Activated T-cell treated with anti-CD3 and anti-CD28 coated beads, Interleukin-2, amount 50 U/mL, for 72 hours (primary cell): ENCODE measurements at places on chromosomes 3 and 15.

GRCh38 chr3:157776861-157777260 is 273.6 kb upstream of the VEPH1 start:
- H3K4me3 ChIP-seq = no peak overlapping the region
- DNase-seq = no peak
- no peaks in the 10 kb centered on the region for H3K27me3 ChIP-seq
- no peaks in the 10 kb centered on the region for H3K4me1 ChIP-seq

DNA sequence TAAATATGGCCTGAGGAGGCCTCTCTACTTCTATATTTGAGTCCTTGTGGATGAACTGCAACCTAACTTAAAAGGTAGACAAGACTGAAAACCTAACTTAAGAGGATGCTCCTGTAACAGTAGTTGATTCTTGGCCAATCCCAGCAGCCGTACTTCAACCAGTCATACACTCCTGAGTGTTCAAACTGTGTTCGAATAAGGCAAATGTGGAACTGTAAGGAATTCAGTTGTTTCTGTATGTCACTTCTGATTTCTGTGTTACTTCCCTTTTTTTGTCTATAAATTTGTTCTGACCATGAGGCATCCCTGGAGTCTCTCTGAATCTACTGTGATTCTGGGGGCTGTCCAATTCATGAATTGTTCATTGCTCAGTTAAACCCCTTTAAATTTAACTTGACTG is 20.5 kb downstream of the GALK2 start:
- H3K4me3 ChIP-seq = no peak overlapping the region
- DNase-seq = no peak
- H3K4me1 ChIP-seq = peaks cover 7% of the 10 kb centered on the region

DNA sequence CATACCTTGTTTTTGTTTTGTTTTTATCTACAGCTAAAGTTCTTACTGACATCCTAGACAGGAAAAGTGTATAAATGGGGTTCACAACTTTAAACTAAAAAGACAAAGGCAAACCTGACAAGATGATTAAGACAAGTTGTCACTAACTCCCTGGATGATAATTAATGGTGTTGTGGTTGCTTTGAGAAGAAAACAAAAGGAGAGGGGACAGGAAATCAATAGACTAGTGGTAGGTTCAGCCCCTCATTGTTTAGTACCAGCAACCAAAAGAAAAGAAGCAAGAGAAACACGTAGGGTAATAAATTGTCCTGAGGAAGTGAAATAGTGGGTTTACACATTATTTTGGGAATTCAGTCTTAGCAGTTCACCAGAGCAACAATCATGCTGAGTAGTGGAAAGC is 78.8 kb downstream of the BFSP2 start:
- no peak for DNase-seq
- no peak overlapping the region for H3K4me3 ChIP-seq
- H3K27me3 ChIP-seq = no peaks in the 10 kb centered on the region
- no peak overlapping the region for H3K27ac ChIP-seq
- peaks cover 61% of the 10 kb centered on the region for H3K4me1 ChIP-seq
- H3K36me3 ChIP-seq = no peaks in the 10 kb centered on the region

DNA sequence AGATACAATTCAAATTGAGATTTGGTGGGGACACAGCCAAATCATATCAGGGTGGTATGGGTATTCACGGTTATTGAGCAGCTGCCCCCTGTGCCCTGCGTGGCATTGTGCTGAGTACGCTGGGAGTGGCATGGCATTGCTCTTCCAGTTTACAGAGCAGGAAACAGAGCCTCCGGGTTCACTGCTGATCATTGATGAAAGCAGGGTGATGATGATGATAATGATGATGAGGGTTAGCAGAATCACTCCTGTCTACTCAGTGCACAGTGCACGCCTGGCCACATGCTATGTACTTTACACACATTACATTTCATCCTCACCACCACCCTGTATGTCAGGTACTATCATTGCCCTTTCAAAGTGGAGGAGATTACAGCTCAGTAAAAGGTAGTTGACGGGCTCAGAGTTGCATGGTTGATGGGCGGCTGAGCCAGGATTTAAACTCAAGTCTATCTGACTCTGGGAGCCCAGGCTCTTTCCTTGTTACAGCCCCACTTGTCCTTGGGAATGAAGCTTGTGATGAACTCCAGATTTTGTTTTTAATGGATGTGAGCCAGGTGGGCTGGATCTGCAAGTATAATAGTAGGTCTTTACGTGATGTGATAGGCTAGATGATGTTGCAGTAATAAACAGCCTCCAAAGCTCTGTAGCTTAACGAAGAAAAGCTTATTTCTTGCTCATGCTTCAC is 87.6 kb upstream of the MYZAP start:
- H3K4me3 ChIP-seq = no peak overlapping the region
- no peak for DNase-seq
- no peaks in the 10 kb centered on the region for H3K27me3 ChIP-seq

- H3K4me3 ChIP-seq = no peak overlapping the region
- H3K27me3 ChIP-seq = no peaks in the 10 kb centered on the region
- H3K27ac ChIP-seq = no peak overlapping the region
- DNase-seq = no peak
- no peaks in the 10 kb centered on the region for H3K4me1 ChIP-seq
- peaks cover 2% of the 10 kb centered on the region for H3K36me3 ChIP-seq
Observed at GRCh38 chr3:191740712-191741111, 279.7 kb downstream of the PYDC2 start.

DNA sequence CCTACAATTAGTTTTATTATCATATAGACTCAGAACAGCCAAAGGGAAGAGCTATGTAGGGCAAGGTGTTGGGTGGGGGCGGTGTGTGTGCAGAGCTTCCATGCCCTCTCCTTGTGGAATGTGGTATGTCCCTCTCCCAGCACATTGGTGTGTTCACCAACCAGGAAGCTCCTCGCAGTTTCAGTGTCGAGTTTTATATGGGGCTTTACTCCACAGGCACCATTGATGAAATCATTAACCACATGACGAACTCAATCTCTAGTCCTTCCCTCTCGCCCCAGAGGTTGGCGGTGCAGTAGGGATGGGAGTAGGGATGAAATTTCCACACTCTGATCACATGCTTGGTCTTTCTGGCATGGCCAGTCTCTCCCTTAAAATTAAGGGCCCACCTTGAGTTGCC is 13.6 kb upstream of the SRP14 start:
- H3K4me1 ChIP-seq = peaks cover 83% of the 10 kb centered on the region
- no peak overlapping the region for H3K4me3 ChIP-seq
- no peak overlapping the region for H3K27ac ChIP-seq
- H3K27me3 ChIP-seq = no peaks in the 10 kb centered on the region

DNA sequence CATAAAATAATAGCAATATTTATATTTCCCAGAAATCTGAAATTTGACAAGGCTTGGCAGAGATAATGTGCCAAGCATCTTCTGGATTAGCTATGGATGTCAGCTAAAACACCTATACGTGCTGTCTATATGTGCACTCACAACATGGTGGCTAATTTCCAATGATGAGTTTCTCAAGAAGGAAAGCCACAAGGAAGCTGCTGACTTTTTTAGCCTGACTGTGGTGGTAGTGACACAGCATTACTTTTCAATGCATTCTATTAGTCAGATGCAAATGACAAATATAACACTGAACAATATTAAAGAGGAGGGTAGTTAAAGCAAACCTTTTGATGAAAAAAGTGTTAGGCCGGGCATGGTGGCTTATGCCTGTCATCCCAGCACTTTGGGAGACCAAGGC is 101.7 kb upstream of the CCDC54 start:
- H3K4me1 ChIP-seq = no peaks in the 10 kb centered on the region
- H3K27ac ChIP-seq = no peak overlapping the region
- no peaks in the 10 kb centered on the region for H3K36me3 ChIP-seq
- peaks cover 13% of the 10 kb centered on the region for H3K27me3 ChIP-seq

DNA sequence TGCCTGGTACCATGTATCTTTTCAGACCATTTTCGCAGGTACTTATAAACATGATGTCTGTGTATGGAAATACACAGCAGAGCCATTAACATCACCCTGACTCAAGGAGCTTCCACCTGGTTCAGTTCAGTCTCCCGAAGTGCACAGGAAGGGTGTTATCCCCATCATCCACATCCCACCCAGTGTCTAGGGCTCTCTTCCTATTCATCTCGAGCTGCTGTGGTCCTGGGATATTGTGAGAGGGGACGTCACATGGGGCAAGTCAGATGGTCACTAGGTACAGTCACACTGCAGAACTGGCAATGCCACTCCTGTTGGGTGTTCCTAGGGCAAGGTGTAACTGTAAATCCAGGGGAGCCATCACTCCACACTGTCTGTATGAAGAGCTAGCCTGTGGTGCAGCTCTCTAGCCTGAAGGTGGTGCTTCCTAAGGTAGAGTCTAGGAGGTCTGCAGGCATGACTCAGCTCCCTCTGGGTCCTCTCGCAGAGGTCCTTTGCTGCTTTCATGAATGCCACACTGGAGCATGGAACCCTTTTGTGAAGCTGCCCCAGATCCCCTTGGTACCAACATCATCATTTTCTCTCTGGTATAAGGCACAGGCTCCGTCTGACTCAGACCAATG is 13.9 kb downstream of the ISLR2 start:
- H3K36me3 ChIP-seq = no peaks in the 10 kb centered on the region
- DNase-seq = no peak
- H3K27ac ChIP-seq = no peak overlapping the region
- H3K4me3 ChIP-seq = no peak overlapping the region
